ENCODE measurements at places on chromosomes 6 and 20. TPM values are rescaled to one million over a fixed set of nuclear protein-coding genes. Genes with fewer than 3 reads are reported as not detected.

DNA sequence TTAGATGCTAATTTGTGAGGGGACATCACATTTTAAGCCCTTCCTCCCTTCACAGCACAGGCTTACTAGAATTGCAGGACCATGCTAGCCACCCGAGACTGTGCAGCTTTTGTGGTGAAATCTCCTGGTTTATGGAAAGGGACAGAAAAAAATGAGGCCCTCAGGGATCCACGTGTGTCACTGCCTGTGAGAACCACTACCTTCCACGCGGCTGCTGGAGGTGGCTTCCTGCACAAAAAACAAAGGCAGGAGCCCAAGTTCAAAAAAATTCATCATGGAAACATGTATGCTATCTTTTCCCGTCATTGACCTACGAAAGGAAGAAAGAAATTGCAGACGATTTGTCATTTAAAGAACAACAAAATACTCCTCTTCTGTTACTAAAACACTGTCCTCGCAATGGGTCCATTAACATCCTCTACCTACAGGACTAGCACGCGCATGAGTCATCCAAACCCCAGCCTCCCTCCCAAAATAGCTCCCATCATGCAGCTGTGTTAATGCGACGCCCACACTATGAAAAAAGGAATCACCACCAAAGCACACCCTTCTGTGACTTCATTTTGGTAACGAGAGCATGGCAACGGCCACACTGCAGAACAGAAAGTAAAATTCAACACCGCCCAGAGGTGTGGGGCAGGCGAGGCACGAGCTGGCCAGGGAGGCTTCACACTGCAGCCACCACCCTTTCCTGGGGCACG lies 45.7 kb downstream of the RAMACL start:
- no peak overlapping the region for H3K4me3 ChIP-seq
- no peaks in the 10 kb centered on the region for H3K4me1 ChIP-seq
- H3K36me3 ChIP-seq, result no peaks in the 10 kb centered on the region

Gene NPBWR2
- not detected for total RNA-seq

Gene TMEM244
- total RNA-seq, result not detected

GRCh38 chr20:45176526-45177267 lies 2.0 kb downstream of the PI3 start:
- no peaks in the 10 kb centered on the region for H3K36me3 ChIP-seq
- no peak for DNase-seq
- H3K4me1 ChIP-seq, result no peaks in the 10 kb centered on the region
- no peaks in the 10 kb centered on the region for H3K27me3 ChIP-seq
- H3K27ac ChIP-seq, result no peak overlapping the region

- H3K4me1 ChIP-seq, result no peaks in the 10 kb centered on the region
- H3K27ac ChIP-seq, result peak within 1 kb of the TSS; percentile 60
Observed at GRCh38 chr6:127118298-127119101, at the start of gene RSPO3. Gene RSPO3 (plus strand): TSS chr6:127118671. CDS start chr6:127119193, 522 bp downstream.

GRCh38 chr20:17530153-17530552 lies 1.0 kb downstream of the BFSP1 start:
- H3K27me3 ChIP-seq, result no peaks in the 10 kb centered on the region
- no peaks in the 10 kb centered on the region for H3K36me3 ChIP-seq
- H3K4me3 ChIP-seq, result no peak overlapping the region
- H3K27ac ChIP-seq, result no peak overlapping the region

DNA sequence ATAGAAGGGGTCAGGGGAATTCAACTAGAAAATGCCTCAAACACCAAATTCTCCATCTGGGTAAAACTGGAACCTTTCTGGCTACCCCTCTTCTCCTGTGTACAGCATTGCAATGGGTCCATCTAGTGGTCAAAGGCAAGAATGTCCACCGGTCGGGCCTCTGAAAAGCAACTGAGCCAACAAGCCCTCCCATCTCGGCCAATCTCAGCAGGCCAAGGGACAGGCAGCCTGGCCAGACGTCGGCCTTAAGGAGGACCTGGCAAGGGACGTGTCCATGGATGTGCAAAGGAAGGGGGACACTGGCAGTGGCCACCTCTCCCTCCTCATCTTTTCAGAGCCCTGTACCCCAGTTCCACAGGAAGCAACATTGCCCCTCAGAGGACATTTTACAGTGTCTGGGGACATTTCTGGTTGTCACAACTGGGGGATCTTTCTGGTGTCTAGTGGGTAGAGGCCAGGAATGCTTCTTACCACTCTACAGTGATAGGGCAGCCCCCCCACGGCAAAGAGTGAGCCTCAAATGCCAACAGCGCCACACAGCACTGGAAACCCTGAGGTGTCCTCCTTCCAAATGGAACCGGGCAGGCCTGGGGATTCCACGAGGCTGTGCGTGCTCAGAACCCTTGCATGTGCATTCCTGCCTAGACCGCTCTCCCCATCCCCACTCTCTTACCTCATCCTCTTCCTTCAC lies 99.8 kb upstream of the FOXA2 start:
- H3K27me3 ChIP-seq, result no peaks in the 10 kb centered on the region
- H3K36me3 ChIP-seq, result no peaks in the 10 kb centered on the region
- peak; percentile 82 for DNase-seq
- no peak overlapping the region for H3K4me3 ChIP-seq
- H3K27ac ChIP-seq, result no peak overlapping the region

Gene SLC2A10
- 31.5 TPM for total RNA-seq

GRCh38 chr20:52103913-52104545 lies 87.5 kb downstream of the ZFP64 start:
- peak overlapping the region; percentile 48 for H3K4me3 ChIP-seq
- H3K27ac ChIP-seq, result no peak overlapping the region
- H3K27me3 ChIP-seq, result no peaks in the 10 kb centered on the region
- no peak for DNase-seq
- H3K36me3 ChIP-seq, result no peaks in the 10 kb centered on the region

GRCh38 chr20:24617080-24617432 lies 147.6 kb downstream of the SYNDIG1 start:
- no peaks in the 10 kb centered on the region for H3K36me3 ChIP-seq
- no peaks in the 10 kb centered on the region for H3K27me3 ChIP-seq
- no peak for DNase-seq
- no peak overlapping the region for H3K27ac ChIP-seq
- no peaks in the 10 kb centered on the region for H3K4me1 ChIP-seq

Data from tibial nerve (tissue), 4 donors.